ENCODE measurements at places on chromosomes 12 and 14.

- DNase-seq, result no peak
Measured at GRCh38 chr14:104732931-104733681, 9.1 kb downstream of the ADSS1 start.

DNA sequence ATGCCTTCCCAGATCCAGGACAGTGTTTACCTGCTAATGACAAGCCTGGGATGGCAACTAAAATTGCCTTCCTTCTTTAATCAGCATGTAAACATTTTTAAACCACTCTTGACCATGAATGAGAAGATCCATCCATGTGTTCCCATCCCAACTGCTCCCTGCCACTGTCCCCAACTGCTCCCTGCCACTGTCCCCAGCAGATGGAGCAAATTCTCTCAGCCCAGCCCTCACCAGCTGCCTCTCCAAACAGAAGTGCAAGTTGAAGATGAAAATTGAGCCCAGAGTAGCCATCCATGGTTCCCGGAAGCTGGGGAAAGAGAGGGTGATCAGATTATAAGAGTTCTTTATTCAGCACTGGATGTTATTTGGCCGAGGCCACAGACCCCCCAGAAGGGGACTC is 133.1 kb downstream of the SLC15A4 start:
- DNase-seq, result no peak

- DNase-seq, result no peak
Measured at GRCh38 chr14:61476754-61477410, 155.5 kb downstream of the PRKCH start.

- DNase-seq, result no peak
Measured at GRCh38 chr12:13586361-13586760, 389.8 kb downstream of the EMP1 start.

GRCh38 chr12:89349814-89350213 is 2.5 kb downstream of the DUSP6 start:
- no peak for DNase-seq

GRCh38 chr12:52132754-52133161 is 53.3 kb downstream of the SMIM41 start:
- DNase-seq, result no peak

- DNase-seq, result no peak
Measured at GRCh38 chr12:44441155-44441554, 435.0 kb downstream of the NELL2 start.

Measured in HCT116 (cell line).